Activated CD8-positive, alpha-beta memory T cell treated with anti-CD3 and anti-CD28 coated beads for 1 hour (primary cell): ENCODE measurements at places on chromosomes 16 and 17.

DNA sequence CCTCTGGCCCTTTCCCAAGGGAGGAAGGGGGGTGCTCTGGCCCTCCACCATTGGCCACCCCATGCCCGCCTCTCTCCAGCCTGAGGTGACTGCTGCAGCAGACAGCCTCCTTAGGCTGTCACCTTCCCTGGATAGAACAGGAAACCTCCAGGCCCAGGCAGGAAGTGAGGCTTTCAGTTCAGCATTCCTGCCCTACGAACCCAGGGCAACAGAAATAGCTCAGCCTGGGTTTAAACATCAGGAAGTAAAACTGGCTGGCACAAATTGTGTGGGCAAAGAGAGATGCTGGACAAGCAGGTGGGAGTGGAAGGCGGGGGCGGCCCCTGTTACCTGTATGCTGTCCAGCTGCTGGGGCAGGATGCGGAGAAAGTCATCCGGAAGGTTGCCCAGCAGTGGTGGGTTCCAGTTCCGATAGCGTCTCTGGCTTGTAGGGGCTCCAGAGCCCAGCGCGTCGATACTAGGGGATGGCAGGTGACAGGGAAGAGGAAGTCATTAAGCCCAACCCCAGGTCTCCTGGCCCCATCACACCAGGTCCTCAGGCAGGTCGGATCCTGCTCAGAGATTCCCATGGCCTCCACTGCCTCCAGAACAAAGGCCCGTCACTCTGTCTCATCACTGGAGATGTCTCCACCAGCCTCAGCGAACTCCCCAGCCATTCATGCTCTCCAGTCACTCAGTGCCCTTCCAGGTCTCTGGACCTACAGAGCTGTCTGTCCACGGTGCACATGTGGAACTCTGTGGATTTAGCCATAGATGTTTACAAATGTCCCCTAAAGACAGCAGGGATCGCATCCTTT, 23.6 kb upstream of the MRPS23 start:
- DNase-seq, result no peak

- DNase-seq, result no peak
Measured at GRCh38 chr17:79039171-79039570, 15.2 kb downstream of the C1QTNF1 start.

GRCh38 chr16:59410451-59410850, 676.3 kb upstream of the GOT2 start:
- DNase-seq, result no peak

DNA sequence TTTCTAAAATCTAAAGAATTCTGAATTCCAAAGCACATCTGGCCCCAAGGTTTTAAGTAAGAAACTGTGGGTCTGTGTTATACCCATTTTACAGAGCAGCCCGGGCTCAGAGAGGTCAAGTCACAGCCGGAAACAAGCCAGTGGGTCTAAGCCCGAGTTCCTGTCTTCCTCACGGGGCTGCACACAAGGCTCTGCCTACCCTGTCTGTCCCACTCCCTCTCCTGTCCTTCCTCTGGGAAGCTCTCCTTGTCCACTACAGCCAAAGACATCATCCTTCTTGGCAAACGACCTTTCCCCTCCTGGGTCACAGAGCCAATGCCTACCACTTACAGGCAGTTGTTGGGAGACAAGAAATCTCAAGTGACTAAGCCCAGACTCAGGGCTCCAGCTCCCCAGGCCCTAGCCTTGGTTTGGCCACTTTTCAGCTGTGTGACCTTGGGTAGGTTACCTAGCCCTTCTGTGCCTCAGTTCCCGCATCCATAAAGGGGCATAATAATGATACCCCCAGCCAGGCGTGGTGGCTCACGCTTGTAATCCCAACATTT, 55.6 kb upstream of the MAP3K14 start:
- DNase-seq, result no peak

DNA sequence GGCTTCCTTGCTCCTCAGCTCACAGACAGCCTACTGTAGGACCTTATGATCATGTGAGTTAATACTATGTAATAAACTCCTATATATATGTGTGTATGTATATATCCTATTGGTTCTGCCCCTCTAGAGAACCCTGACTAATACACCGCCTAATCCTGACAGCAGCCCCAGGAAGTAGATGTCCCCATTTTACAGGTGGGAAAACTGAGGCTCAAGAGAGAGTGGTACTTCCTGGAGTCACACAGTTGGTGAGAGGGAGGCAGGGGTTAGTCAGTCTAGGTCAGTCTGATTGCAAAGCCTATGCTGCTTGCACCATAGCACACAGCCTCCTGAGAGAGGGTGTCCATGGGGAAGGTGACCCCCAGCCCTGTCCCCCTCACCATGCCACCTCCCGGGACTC, 42.7 kb upstream of the C16orf82 start:
- DNase-seq, result no peak
